Glutamatergic neuron (in vitro differentiated cells): ENCODE measurements at places on chromosomes 6 and 20. TPM values are rescaled to one million over a fixed set of nuclear protein-coding genes. Genes with fewer than 3 reads are reported as not detected.

DNA sequence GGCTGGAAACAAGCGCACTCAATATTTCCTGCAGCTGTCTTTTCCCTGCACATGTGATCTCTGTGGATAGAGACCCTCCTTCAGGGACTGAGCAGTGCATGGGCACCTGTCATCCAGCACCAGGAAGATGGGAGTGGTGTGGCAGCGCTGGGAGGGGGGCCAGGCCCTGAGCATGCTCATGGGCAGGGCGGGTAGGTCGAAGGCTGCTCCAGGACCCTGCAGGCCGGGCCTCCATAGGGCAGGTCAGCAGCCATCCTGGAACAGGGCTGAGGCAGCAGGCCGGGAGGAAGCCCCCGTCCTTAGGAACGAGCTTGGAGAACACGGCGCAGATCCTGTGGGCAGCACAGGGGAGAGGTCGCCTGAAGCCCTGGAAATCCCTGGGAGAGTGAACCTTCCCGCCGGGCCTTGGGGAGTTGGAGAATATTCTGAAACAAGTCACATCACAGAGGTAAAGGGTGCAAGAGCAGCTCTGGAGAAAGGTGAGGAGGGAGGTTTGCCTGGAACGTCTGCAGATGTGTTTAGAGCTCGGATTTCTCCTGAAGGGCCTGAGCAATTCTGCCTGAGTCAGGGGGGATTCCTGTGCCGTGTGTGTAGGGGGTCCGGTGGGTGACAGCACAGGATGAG lies 133.2 kb downstream of the SMOC2 start:
- H3K4me3 ChIP-seq: no peak overlapping the region
- no peak overlapping the region for H3K27ac ChIP-seq
- H3K4me1 ChIP-seq: peaks cover 3% of the 10 kb centered on the region
- DNase-seq: no peak
- H3K27me3 ChIP-seq: no peaks in the 10 kb centered on the region

DNA sequence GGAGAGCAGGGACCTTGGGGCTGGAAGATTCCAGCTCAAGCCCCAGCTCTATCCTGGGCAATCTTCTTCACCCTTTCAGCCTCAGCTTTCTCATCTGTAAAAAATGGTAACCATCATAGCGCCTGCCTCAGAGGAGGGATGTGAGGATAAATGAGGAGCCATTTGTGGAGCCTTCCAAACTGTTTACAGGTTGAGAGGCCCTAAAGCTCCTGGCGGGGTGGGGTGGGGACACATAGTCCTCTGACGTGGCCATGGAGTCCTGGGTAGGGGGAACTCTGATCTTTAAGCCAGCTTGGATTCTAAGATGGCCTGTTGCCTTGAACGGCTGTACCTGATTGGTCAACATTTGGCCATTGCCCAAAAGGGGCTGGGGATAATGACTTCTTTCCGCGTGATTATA lies 111.1 kb downstream of the TOX2 start:
- no peak overlapping the region for H3K27ac ChIP-seq
- H3K4me3 ChIP-seq: no peak overlapping the region
- H3K27me3 ChIP-seq: peaks cover 18% of the 10 kb centered on the region

GRCh38 chr6:121694801-121695251 lies 259.4 kb downstream of the GJA1 start:
- no peaks in the 10 kb centered on the region for H3K27me3 ChIP-seq
- H3K4me3 ChIP-seq: no peak overlapping the region
- H3K27ac ChIP-seq: no peak overlapping the region
- peaks cover 5% of the 10 kb centered on the region for H3K4me1 ChIP-seq
- DNase-seq: no peak

- peaks cover 3% of the 10 kb centered on the region for H3K36me3 ChIP-seq
- H3K27ac ChIP-seq: no peak overlapping the region
- H3K4me3 ChIP-seq: no peak overlapping the region
- no peak for DNase-seq
- H3K4me1 ChIP-seq: no peaks in the 10 kb centered on the region
Observed at GRCh38 chr20:44979090-44979621, 12.8 kb downstream of the STK4 start.

Gene ATP6V1G2
- 95.6 TPM for total RNA-seq

DNA sequence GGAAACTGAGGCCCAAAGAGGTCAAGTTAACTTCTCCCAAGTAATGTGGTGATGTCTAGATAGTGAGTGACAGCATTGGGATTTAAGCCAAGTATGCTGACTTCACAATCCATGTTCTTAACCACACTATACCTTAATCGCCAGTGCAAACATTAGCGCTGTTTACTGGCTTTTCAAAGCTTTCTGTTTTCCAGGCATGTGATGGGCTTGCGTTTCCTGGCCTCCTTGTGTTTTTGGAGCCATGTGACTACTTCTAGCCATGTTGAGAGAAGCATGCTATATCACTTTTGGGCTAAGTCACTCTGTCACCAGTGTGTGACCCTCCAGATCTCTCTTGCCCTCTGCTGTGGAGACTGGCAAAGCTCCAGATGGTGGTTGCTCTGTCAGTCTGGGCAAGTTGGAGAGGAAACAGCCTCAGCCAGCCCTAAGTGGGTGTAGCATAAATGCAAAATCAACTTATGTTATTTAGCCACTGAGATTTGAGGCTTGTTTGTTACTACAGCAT lies 76.9 kb downstream of the ANKRD6 start:
- H3K4me3 ChIP-seq: no peak overlapping the region
- H3K36me3 ChIP-seq: no peaks in the 10 kb centered on the region
- H3K27ac ChIP-seq: no peak overlapping the region
- H3K27me3 ChIP-seq: no peaks in the 10 kb centered on the region
- no peak for DNase-seq

Gene TREML1
- not detected for total RNA-seq

Gene JPH2
- 0.07 TPM for total RNA-seq

Gene UBD
- total RNA-seq: not detected

DNA sequence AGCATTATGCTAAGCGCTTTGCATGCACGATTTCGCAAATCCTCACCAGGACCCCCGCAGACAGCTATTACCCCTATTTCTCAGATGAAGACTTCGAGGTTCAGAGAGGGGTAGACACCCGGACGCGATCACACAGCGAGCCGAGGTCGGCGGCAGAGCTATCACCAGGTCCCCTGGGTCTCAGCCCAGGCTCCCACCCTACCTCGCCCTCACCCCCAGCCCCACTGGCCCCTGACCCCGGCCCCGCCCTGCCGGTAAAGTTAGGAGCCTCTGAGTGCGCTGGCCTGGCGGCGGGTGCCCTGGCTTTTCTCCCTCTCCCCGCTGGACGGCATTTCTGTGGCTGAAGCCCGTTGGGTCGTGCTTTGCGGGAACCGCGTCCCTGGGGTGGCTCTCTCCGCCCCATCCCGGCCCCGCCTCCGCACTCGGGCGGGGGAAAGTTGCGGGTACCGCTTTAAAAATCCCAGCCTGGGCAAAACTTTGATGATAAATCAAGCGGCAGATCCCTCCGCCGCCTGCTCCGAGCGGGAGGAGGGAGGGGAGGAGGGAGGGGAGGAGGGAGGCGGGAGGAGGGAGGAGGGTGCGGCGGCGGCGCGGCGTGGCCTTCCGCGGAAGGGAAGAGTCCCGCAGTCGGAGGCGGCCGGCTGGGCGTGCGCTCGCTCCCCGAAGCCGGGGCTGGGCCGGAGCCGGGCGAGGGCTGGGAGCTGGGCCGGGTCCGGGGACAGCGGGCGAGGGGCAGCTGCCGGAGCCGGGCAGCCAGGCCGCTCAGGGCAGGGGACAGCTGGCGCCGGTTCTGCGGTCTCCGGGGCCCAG lies at the start of gene VSTM2L:
Gene VSTM2L, plus strand, starts transcription at position 624 of the 810 bp plus-strand sequence. CDS start 224 bp downstream, outside the sequence.
- H3K27me3 ChIP-seq: peaks cover 13% of the 10 kb centered on the region
- H3K4me3 ChIP-seq: peak within 1 kb of the TSS; percentile 89
- H3K36me3 ChIP-seq: no peaks in the 10 kb centered on the region

GRCh38 chr20:49140411-49140810 lies 47.7 kb downstream of the STAU1 start:
- no peaks in the 10 kb centered on the region for H3K4me1 ChIP-seq
- no peak overlapping the region for H3K27ac ChIP-seq
- no peaks in the 10 kb centered on the region for H3K27me3 ChIP-seq
- no peak overlapping the region for H3K4me3 ChIP-seq

- H3K4me1 ChIP-seq: peaks cover 20% of the 10 kb centered on the region
- no peaks in the 10 kb centered on the region for H3K27me3 ChIP-seq
- DNase-seq: no peak
- H3K4me3 ChIP-seq: peak overlapping the region; percentile 1
- H3K36me3 ChIP-seq: no peaks in the 10 kb centered on the region
Observed at GRCh38 chr6:63805808-63806572, 170.4 kb downstream of the PHF3 start.

Gene CST5
- not detected for total RNA-seq

Gene METTL24
- total RNA-seq: 1.5 TPM

DNA sequence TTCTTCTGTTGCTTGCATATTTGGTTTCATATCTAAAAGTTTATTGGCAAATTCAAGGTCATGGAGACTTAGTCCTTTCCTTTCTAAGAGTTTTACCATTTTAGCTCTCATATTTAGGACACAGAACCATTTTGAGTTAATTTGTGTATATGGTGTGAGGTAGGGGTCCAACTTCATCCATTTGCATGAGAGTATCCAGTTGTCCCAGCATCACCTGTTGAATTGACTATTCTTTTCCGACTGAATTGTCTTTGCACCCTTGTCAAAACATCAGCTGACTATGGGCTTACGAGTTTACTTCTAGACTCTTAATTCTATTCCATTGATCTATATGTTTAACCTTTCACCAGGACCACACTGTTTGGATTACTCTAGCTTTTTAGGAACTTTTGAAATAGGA lies 157.5 kb downstream of the RALGAPA2 start:
- H3K27me3 ChIP-seq: peaks cover 6% of the 10 kb centered on the region
- no peak overlapping the region for H3K4me3 ChIP-seq
- H3K4me1 ChIP-seq: peaks cover 45% of the 10 kb centered on the region
- H3K27ac ChIP-seq: no peak overlapping the region
- H3K36me3 ChIP-seq: peaks cover 11% of the 10 kb centered on the region

DNA sequence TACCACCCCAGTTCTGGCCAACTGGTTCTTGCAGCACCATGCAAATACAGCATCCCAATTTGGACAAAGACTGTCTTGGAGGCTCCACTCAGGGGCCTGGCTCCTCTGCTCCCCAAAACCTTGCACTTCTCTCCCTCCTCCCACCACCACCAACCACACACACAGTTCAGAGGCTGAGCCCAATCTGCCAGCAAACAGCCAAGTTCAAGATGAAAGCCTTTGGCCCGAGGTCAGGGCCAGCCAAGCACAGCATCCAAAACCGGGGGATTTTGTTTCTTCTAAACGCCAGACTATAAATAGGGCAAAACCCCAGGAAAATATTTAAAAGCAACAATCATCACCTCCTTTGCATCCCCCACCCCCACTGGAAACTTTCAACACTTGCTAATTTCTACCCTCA lies 5.7 kb downstream of the KCNK5 start:
- H3K4me3 ChIP-seq: peak overlapping the region; percentile 31
- H3K36me3 ChIP-seq: no peaks in the 10 kb centered on the region
- no peak for DNase-seq
- H3K27ac ChIP-seq: no peak overlapping the region
